ENCODE measurements at places on chromosomes 7 and 10.

DNA sequence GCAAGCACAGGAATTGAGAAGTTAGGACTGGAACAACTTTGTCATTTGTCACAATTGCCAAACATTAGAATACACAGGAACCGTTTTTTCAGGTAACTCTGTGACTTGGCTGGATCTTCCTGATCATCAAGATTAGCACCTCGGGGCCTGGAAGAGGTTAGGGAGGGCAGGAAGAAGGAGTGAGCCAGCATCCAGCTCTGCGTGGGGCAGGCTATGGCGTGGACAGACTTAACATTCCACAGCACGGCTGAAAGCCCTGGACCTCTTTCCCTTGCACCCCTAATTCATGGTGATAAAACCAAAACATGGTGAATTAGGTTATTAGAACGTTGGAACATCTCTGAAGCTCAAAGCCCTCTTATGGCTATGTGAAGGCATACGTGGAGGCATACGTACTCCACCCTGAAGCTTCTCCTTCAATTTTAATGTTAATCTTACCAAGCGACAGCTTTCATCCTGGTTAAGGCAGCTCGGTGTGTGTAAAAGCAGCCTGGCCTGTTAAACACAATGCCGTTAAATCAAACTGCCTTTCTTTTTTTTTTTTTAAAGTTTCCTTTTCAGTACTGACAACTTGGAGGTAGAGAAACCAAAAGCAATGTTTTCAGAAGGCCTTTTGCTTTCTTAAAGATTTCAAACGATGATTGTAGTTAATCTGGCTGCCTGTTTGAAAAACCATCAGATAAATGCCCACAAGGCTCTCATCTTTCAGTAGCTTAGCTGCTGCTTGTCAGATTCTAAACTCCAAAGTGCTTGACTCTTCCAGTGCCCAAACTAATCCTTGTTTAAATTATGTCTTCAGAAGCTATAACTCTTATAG is 4.5 kb downstream of the GRK5 start:
- DNase-seq: no peak

DNA sequence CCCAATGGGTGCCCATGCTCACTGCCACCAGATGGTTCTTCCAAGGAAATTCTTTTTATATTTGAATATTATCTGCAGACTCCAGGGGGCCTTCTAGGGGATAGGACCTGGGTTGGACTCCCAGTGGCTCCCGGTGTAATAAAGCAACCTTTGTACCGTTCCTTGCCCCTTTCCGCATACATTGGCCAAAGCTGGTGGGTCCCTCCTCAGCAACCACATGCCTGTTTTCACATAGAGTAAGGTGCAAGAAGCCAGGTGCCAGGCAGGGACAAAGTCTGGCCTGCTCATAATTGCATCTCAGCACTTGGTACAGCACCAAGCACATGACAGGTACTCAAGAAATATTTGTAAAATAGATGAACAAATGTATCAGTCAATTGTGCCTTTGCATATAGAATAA is 46.4 kb upstream of the PPP1R3C start:
- no peak for DNase-seq

GRCh38 chr10:104612571-104613205 is 28.4 kb upstream of the SORCS3 start:
- DNase-seq: no peak

DNA sequence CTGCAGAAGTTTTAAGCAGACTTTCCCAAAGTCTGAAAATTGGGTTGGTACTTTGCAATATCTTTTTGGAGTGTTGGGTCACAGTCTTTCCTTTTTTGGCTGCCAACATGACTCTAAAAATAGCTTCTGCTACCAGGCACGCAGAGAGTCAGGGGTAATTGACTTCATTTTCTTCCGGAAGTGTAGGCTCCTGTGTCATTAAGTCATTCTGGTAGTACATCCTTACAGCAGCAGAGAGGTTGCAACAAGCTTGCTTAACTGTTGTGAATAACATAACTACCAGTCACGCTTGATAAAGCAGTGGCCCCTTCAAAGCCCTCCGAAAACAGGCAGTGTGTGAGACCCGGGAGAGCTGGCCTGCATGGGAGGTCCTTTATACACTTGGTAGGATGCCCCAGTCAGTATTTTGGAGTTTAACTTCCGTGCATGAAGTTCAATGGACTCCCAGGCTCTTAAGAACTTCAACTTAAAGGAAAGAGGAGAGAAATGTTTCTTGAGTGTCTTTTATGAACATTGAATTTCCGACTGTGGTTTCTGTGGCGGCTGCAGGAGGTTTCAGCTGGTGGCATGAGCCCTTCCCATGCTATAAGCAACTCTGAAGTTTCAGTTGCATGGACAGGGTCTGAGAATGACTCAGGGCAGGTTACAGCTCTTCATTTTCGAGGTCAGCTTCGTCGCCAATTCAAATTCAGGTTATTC is 310.7 kb downstream of the GALNT17 start:
- DNase-seq: no peak

GRCh38 chr7:128918016-128918665 is 7.6 kb upstream of the KCP start:
- no peak for DNase-seq
